Kasumi-1 (cell line): ENCODE measurements at places on chromosomes 12 and 14.

- no peak for DNase-seq
Observed at GRCh38 chr14:86574778-86575129, 1044.8 kb downstream of the FLRT2 start.

DNA sequence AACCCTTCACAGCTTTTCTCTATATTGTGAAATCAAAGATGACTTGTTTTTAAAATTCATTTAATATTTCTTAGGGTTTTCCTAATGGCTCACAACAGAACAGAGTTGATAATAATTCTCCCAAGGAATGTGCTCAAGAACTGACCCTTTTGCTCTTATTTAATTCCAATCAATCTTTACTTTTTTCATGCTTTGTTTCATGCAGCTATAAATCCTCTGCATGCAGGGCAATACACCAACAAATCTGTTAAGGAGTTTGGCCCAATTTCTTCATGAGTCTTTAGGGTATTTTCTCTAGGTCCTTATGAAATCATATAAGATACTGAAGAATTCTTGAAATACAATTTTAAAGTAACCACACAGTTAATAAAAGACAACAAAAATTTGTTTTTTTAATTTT is 264.2 kb downstream of the SLC6A15 start:
- DNase-seq, result no peak

GRCh38 chr12:101566318-101566717 is 28.5 kb upstream of the MYBPC1 start:
- DNase-seq, result no peak

GRCh38 chr12:119931402-119931801 is 54.3 kb upstream of the CIT start:
- no peak for DNase-seq

- no peak for DNase-seq
Observed at GRCh38 chr12:115401761-115402160, 717.8 kb upstream of the TBX3 start.

DNA sequence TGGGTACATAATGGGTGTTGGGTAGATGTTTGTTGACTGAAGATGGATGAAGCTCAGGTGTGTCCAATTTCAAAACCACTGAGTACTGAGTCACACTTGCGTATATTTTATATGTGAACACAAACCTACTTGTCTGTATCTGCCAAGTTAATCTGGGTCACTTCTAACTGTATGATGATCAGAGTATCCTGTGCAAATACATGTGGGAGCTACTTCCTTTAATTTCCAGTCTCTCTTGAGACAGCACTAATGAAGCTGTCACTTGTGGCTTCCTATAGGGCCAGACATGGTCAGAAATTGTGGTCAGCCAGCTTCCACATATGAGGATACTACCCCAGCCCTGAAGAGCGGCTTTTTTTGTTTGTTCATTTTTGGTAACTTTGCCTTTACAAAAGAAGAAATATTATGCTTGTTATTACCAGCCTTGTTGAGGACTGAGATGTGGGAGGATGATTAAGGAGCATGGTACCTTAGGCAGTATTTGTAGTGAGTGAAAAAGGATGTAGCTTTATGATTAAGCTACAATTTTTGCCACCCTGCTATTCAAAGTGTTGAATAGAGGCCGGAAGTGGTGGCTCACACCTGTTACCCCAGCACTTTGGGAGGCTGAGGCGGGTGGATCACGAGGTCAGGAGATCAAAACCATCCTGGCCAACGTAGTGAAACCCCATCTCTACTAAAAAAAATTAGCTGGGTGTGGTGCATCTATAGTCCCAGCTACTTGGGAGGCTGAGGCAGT is 32.4 kb downstream of the PLXNC1 start:
- DNase-seq, result peak; percentile 76

GRCh38 chr12:52151837-52152783 is 39.7 kb downstream of the KRT80 start:
- DNase-seq, result peak; percentile 31

DNA sequence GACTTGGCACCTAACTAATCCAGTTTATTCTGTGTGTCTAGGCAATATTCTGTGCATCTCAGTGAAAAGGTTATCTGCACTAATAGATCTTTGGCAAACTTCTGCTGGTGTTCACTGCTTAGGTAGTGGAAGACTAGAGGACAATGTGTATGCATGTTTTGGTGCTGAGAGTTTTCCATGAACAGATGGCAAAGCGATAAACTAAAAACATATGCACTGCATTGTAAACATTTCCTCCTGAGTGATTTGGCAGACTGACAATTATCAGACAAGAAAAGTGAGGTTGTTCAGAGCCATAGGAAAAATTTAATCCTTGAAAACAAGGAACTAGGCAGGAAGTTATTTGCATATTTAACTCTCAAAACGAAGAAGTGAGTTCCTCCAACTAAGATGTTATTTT is 400.4 kb downstream of the ATP23 start:
- no peak for DNase-seq

DNA sequence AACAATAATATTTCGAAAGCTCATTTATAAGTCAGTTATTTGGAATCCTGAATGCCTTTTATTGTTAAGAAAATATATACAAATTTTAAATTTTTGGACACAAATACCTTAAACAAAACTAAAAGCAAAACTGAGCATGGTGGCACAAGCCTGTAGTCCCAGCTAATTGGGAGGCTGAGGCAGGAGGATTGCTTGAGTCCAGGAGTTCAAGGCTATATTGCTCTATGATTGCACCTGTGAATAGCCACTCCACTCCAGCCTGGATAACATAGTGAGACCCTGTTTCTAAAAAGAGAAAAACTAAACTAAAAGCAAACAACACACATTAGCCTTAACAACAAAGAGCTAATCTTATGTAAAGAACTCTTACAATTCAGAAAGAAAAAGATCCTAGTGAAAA is 78.8 kb downstream of the SMOC1 start:
- DNase-seq, result no peak

DNA sequence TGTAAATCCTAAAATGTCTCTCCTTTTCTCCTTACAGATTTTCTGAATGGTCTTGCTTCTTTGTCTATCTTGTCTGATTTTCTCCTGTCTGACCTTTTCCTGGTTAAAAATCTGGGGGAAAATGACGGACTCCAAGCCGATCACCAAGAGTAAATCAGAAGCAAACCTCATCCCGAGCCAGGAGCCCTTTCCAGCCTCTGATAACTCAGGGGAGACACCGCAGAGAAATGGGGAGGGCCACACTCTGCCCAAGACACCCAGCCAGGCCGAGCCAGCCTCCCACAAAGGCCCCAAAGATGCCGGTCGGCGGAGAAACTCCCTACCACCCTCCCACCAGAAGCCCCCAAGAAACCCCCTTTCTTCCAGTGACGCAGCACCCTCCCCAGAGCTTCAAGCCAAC is 23.0 kb downstream of the ACACB start:
- no peak for DNase-seq

- DNase-seq, result no peak
Observed at GRCh38 chr14:65261425-65261920, 151.1 kb upstream of the FUT8 start.

GRCh38 chr12:132154941-132155770 is 10.9 kb downstream of the NOC4L start:
- DNase-seq, result no peak

GRCh38 chr14:38107216-38107631 is 100.5 kb upstream of the SSTR1 start:
- no peak for DNase-seq

GRCh38 chr12:57740656-57741412 is 2.3 kb upstream of the AGAP2 start:
- peak; percentile 92 for DNase-seq

DNA sequence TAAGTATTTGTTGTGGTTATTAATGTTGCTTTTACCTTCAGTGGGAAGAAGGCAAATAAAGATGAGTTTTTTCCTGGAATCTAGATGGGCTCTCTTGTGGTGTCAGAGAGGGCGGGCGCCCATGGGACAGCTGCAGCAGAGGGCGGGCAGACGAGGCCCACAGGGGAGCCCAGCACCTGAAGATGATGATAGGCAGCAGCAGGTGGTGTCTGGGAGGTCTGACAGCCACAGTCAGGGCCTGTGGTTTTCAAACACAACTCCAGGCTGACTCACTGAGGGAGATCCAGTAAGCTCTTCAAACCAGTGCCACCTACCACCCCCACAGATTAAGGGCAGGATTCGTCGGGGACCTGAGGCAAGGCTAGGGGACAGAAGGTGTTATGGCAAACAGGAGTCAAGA is 42.8 kb downstream of the NKX2-1 start:
- DNase-seq, result no peak

DNA sequence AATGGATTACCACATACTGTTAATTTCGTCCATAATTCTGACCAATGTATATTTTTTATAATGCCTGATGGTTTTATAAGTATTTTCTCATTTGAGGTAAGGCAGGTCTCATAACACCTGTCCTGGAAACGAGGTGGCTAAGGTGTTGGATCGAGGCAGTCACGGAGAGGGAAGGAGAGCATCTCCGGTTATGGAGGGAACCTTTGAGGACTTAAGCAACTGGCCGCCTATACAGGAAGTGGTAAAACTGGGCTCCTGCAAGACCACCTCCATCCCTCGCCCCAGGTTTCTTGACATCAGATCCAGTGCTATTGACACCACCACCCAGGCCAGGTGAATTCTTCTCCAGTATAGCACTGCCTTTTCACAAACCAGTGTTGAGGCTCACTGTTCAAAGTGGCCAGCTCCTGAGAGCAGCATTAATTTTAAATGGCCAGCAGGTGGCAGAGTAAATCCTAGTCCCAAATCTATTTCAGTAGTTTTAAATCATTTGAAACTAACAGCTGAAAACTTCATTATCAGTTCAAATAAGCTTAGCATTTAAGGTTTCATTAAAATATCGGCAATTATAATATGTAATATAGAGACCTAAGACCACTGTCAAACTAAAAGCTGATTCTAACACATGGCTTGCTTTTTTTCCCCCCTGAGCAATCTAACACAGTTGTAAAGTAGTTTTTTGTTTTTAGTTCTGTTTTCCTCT is 100.8 kb downstream of the PPM1A start:
- peak; percentile 56 for DNase-seq

GRCh38 chr14:36174767-36175424 is 1.6 kb downstream of the PTCSC3 start:
- no peak for DNase-seq

DNA sequence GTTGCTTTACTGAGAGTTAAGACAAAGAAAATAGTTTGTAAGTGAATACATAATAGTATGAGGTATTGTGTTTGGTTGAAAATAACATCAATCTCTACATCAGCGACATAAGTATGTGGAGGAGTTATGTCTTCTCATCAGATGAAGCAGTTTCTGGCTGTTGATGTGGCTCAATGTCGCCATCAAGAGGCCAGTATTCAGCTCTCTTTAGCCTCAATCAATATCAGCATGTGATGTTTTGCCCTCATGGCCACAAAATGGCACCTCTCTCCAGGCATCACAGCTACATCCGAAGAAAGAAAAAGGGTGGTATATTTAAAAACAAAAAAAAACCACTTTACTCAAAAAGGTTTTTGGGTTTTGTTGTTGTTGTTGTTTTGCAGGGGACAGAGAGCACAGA is 302.3 kb upstream of the TMEM132C start:
- DNase-seq, result no peak

- DNase-seq, result no peak
Observed at GRCh38 chr12:18837505-18837904, 99.6 kb downstream of the CAPZA3 start.

GRCh38 chr14:96119947-96120346 is 80.8 kb downstream of the C14orf132 start:
- DNase-seq, result no peak

DNA sequence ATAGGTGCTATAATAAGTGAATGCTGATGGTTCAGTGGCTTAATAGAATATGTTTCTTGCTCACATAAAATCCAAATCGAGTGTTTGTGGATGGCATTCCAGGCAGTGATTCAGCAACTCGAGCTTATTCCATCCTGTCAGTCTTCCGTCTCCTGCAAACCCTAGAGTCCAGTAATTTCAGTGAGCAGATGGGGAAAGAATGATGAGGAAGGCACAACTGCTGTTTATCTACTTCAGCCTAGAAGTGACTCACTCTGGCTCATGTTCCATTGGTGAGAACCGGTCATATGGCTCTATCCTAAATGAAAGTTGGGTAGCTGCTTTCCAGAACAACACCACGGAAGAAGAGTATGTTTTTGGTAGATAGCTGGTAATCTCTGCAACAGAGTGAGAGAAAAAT is 421.8 kb upstream of the PDE3A start:
- no peak for DNase-seq

- DNase-seq, result no peak
Observed at GRCh38 chr12:103997286-103997900, 31.7 kb downstream of the TDG start.

DNA sequence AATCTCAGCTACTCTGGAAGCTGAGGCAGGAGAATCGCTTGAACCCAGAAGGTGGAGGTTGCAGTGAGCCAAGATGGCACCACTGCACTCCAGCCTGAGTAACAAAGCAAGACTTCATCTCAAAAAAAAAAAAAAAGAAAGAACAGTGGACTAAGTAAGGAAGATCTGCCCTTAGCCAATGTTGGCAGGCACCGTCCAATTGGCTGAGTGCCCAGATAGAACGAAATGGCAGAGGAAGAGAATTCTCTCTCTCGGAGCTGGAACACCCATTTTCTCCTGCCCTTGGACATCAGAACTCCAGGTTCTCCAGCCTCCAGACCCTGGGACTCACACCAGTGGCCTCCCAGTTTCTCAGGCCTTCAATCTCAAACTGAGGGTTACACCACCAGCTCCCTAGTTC is 49.9 kb downstream of the ESR2 start:
- no peak for DNase-seq

- no peak for DNase-seq
Observed at GRCh38 chr12:26095186-26095585, 29.7 kb downstream of the BHLHE41 start.

DNA sequence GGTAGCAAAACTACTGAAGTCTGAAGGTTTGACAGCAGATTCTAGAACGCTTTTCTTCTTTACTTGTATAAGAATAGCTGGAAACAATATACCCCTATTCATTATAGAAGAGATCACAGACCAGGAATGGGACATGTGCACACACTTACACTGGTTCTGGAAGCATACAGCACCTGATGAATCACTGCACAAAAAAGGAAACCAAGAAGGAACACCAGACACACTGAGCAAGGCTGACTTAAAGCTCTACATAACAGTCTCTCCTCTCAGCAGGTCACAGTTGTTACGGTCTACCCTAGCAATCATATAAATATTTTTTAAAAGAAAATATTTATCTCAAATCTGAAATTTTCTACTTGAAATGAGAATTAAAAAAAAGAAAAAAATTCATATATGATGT is 13.5 kb downstream of the ATP2B1 start:
- DNase-seq, result no peak

DNA sequence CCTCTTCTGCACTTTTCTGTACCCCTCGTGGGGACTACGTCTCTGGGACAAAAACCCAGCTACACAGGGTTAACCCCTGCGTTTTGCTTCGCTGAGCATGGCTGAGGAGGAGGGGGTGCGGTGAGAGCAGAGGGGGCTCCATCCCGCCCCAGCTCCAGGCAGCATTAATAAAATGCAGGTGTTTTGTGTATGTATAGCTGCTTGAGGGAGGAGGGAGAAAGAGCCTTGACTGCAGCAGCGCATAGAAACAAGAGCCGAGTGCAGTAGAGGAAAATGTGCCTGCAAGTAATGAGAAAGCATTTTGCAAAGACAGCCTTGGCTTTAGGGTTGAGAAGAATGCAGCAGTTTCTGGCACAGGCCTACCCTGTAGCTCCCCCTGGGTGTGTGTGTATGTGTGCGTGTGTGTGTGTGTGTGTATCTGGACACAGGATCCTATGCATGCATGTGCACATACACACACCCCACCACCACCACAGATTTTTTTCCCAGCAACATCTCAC is 103.9 kb downstream of the ZFP36L1 start:
- DNase-seq, result no peak

- DNase-seq, result no peak
Observed at GRCh38 chr14:22070119-22070982, 396.7 kb upstream of the OR4E1 start.

GRCh38 chr12:52645120-52645761 is 6.8 kb downstream of the KRT2 start:
- no peak for DNase-seq
